ENCODE measurements at places on chromosomes 12 and 14. TPM values are rescaled to one million over a fixed set of nuclear protein-coding genes. Genes with fewer than 3 reads are reported as not detected.

DNA sequence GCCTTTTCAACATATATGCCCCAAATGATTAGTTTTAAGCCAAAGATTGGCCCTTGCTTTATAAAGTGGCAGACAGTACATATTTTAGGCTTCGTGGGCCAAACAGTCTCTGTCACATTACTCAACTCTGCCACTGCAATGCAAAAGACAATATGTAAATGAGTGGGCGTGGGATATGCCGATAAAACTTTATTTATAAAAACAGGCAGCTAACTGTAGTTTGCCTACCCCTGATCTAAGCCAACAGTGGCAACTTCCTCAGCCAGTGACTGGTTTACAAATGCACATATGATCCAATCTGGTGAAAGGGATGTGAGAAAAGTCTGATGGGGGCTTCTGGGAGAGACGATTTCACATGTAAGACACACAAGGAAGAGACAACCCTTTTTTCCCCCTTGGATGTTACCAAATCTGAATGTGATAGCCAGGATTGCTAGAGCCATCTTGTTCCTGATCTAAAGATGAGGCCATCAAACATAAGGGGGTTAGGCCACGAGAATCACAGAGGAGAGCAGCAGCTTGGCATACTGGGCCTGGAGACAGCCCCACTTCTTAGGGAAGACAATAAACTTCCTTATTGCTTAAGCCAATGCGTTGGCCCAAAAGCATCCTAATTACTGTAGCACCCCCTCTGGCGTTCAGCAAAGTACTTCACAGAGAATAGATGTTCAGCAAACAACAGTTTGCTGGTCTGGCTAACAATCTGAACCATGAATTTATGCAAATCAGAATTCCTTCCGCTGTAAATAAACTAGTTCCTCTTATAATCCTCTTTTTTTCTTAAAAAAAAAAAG lies 75.2 kb upstream of the TMCC3 start:
- DNase-seq, result no peak

- no peak for DNase-seq
These were observed 4.0 kb upstream of the ZNF385A start for GRCh38 chr12:54388237-54389133.

- no peak for DNase-seq
These were observed 132.3 kb upstream of the CRY1 start for GRCh38 chr12:107225635-107226034.

- peak; percentile 53 for DNase-seq
These were observed 748 bp downstream of the MAPKAPK5 start for GRCh38 chr12:111842556-111843396.

- DNase-seq, result peak; percentile 61
These were observed at the start of gene PPP1R36 for GRCh38 chr14:64549791-64550620. Gene PPP1R36 (plus strand): TSS chr14:64549961. CDS start chr14:64549998, 37 bp downstream.

YAF2 gene
- total RNA-seq, result 42.5 TPM

GRCh38 chr14:98130691-98131090 lies 1141.3 kb downstream of the BCL11B start:
- DNase-seq, result no peak

- DNase-seq, result no peak
These were observed 406.4 kb downstream of the NRXN3 start for GRCh38 chr14:78576437-78577166.

DNA sequence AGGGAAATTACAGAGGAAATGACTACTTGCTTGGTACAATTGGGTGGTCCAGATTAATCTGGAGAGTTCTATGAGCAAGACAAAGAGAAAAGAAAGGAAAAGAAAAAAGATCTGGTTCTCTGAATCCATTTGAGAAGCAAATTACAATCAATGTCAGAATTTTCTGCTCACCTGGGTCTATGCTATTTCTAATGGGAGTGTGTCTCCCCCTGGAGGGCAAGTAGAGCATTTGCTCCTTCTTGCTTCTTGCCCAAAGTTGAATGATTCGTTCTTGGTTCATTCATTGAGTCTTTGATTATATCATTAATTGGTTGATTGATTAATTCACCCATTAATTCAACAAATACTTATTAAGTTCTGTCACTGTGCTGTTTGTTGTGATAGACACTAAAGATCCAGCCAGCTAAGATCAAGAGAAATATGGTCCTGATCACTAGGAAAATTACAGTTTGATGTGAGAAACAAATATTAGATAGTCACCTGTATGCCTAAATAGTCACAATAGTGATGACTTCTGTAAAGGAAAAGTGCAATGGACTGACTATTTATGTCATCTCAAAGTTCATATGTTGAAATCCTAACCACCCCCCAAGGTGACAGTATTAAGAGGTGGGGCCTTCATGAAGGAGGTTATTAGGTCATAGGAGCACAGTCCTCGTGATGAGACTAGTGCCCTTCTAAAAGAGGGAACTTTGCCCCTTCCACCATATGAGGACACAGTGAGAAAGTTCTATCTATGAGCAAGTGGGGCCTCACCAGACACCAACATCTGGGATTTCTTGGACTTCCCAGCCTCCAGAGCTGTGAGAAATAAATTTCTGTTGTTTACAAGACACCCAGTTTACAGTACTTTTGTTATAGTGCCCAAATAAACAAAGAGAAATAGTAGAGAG lies 8.0 kb upstream of the ASB8 start:
- peak; percentile 61 for DNase-seq

GRCh38 chr12:79164890-79165289 lies 300.3 kb downstream of the SYT1 start:
- no peak for DNase-seq

GRCh38 chr12:50825372-50825838 lies 17.3 kb upstream of the TMPRSS12 start:
- DNase-seq, result no peak

- DNase-seq, result no peak
These were observed 62.9 kb downstream of the EPS8 start for GRCh38 chr12:15726027-15726877.

LRCOL1 gene
- not detected for total RNA-seq

- no peak for DNase-seq
These were observed 27.8 kb downstream of the COQ6 start for GRCh38 chr14:73977896-73978295.

SDR9C7 gene
- not detected for total RNA-seq

KRT78 gene
- total RNA-seq, result not detected

- DNase-seq, result no peak
These were observed 91.9 kb upstream of the LMNTD1 start for GRCh38 chr12:25644979-25645378.

PLEKHG7 gene
- total RNA-seq, result not detected

ATP23 gene
- total RNA-seq, result 14.8 TPM

- no peak for DNase-seq
These were observed 14.1 kb downstream of the EIF2B2 start for GRCh38 chr14:75016815-75017214.

SRRM4 gene
- not detected for total RNA-seq

DNA sequence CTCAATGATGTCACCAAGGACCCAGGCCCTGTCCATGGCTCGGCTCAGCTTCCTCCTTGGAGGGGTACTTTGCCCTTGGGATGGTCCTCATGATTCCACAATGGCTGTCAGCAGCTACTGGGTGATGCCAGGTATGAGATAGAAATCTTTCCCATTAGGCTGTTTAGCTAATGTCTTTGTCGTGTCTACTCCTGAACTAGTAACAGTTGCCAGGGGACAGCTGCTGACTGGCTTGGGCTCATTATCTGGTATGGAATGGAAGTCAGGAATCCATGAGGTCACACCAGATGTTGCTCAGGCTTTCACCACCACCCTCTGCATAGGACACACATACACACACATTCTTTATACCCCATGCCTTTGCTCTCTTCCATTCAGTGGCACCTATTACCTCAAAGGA lies 9.2 kb downstream of the PRPH start:
- no peak for DNase-seq

TAS2R8 gene
- not detected for total RNA-seq

TRPV4 gene
- total RNA-seq, result not detected

DNA sequence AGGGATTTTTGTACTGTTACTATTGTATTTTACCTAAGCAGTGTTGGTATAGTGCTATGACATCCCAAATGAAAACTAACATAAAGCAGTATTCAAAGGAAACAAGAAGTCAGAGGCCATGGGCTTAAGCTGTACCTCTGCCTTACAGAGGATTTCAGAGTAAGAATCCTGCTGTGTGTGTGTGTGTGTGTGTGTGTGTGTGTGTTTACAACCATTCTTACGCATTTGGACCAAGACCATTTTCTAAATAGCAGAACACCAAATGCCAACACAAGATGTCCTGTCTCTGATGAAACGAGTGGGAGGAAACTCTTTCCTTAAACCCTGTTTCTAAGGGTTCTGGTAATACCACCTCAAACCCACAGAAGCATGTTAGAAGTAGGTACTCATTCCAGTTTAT lies 64.4 kb downstream of the PPP1R36 start:
- no peak for DNase-seq

GRCh38 chr14:33414041-33414440 lies 475.4 kb downstream of the NPAS3 start:
- no peak for DNase-seq

- peak; percentile 76 for DNase-seq
These were observed 872 bp downstream of the FAM177A1 start for GRCh38 chr14:35046751-35047536.

- no peak for DNase-seq
These were observed 907 bp upstream of the LRIG3 start for GRCh38 chr12:58920961-58921861.

- DNase-seq, result no peak
These were observed 25.9 kb downstream of the ISCA2 start for GRCh38 chr14:74519316-74520074.

DNA sequence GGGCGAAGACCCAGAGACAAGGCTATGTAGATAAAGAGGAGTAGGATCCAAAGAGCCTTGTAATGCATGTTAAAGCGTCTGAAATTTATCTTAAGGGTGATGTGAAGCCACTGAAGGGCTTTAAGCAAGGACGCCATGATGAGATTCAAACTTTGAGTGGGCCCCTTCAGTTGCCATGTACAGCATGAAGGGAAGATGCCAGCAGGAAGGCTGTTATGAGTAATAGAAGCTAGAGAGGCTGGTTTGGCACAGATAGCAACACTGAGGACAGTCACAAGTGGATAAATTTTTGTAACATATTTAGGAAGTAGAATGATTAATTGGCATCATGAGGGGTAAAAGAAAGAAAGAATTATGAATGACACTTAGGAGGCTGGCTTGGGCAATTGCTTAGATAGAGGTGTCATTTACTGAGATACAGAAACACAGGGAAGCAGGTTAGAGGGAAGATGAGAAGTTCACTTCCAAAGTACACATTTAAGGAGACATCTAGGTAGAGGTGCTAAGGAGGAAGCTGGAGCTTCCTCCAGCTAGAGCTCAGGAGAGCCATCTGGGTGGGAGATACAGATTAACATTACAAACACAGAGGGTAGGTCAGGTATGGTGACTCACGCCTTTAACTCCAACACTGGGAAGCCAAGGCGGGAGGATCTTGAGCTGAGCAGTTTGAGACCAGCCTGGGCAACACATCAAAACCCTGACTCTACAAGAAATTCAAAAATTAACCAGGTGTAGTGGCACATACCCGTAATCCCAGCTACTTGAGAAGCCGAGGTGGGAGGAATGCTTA lies 13.7 kb downstream of the ATG2B start:
- no peak for DNase-seq

CCNT1 gene
- 66.8 TPM for total RNA-seq

DNA sequence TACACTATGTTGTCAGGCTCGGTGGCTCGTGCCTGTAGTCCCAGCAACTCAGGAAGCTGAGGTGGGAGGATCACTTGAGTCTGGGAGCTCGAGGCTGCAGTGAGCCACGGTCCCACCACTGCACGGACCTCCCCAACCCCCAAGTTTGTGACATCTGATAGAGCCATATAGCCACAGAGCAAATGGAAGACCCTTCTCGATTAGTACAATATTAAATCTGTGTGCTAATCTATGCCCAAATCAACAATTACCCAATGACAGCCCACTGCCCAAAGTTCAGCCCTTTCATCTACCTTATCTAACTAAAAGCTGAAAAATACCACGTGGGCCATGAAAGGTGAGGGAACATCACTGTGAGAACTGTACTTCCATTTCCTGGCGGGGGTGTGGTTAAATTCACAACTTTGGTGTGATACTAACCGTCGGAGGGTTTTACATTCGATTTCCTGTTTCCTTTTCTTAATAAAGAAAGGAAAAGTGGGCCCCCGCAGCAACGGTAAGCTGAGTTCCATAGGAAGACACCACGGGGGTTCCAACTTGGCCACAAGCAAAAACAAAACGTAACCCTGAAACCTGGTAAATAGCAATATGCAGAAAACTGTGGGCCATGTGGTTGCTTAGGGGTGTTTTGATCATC lies 31.2 kb upstream of the FOS start:
- DNase-seq, result peak; percentile 88

DNA sequence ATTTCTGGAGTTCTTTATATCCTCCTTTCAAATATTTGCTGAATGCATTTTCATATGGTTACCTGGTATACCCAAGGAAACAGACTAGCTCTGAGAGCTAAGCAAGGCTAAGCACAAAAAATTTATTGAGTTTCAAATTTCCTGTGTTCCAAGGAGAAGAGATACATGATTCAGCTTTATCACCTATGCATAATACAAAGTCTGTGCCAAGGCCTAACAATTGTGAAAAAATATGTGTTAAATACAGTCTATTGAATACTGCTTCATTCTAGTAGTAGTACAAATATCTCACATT lies 103.7 kb upstream of the LGR5 start:
- no peak for DNase-seq

RPGRIP1 gene
- not detected for total RNA-seq

GPR65 gene
- total RNA-seq, result 17.2 TPM

DLGAP5 gene
- 116 TPM for total RNA-seq

DNA sequence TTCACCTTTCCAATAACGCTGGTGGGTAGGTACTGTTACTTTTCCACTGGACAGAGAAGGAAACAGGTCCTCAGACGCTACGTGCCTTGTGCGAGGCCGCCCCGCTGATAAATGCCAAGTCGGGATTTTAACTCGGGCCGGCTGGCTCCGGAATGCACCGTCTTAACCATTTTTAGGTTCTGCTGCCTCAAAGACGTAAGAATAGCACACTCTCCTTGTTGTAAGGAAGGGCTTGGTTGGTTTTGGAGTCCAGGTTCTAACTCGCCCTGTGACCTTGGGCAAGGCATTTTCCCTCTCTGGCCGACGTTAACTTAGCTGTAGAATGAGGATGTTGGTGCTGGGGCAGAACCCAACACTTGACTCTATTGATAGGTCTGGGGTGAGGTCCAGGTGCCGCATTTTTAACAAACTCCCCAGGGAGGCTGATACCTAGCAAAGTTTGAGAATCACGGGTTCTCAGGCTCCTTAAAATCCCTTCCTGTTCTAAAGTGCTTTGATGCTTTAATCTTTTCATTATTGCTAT lies 814 bp downstream of the ANKRD13A start:
- DNase-seq, result no peak

GRCh38 chr12:92503971-92504593 lies 198.7 kb upstream of the PLEKHG7 start:
- DNase-seq, result no peak

HPD gene
- total RNA-seq, result not detected

RNASE12 gene
- total RNA-seq, result not detected

OASL gene
- 135 TPM for total RNA-seq
